Hypothalamus (tissue), 51 donors: ENCODE measurements at places on chromosomes 13 and 19.

DNA sequence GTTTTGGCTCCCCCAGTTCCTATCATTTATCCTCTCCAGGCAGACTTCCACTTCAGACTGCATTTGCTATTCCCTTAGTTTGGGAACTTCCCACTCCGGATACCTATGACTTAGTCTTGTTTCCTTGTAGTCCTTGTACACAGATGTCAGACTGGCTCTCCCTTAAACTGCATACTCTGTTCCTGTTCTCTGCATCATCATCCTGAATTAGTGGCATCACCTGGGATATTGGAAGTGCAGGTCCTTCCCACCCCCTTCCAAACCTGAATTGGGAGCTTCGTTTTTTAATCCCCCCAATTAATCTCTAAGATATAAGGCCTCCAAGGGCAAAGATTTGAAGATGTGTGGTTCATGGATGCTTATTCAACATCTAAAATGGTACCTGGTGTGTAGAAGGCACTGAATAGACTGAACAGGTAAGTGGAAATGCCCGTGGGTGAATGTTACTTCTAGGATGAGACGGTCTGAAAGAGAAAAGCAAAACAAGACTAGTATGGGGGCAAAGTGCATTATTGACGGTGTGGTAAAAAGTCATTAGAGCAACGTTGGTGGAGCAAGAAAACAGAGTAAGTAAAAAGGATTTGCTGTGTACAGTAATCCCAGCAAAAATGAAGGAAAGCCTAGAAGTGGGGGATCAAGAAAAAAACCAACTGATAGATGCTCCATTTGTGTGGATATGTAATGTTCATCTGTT, 9.6 kb downstream of the MIR17HG start:
- DNase-seq: no peak

GRCh38 chr13:51959773-51960172, 51.5 kb downstream of the ATP7B start:
- DNase-seq: no peak

- DNase-seq: no peak
Observed at GRCh38 chr19:14370940-14371280, 10.3 kb upstream of the ADGRE5 start.

DNA sequence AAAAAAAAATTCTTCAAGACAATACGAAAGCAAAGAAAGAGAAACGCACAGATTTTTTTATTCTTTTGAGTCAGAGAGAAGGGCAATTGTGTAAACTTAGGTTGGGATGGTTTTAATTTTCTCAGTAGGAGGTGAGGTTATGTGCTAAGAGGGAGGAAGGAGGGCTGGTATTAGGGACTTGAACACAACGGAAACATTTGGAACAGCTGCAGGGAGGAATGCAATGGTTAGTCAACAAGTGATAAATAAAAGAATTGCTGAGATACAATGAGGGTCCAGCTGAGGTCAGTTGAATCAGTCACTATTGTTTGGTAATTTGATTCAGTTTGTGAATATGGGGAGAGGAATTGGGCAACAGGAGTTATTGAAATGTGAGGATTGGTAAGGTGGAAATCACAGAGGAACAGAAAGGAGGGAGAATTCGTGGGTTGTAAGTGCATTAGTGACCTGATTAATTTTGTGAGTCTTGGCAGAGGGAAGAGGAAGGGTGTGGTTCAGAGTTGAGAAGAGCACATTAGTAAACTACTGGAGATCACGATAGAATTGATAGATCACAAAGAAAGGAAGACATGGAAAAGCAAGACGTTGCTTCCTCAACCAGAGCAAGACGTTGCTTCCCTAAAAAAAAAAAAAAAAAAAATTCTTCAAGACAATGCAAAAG, 499.5 kb upstream of the SPRY2 start:
- DNase-seq: no peak

DNA sequence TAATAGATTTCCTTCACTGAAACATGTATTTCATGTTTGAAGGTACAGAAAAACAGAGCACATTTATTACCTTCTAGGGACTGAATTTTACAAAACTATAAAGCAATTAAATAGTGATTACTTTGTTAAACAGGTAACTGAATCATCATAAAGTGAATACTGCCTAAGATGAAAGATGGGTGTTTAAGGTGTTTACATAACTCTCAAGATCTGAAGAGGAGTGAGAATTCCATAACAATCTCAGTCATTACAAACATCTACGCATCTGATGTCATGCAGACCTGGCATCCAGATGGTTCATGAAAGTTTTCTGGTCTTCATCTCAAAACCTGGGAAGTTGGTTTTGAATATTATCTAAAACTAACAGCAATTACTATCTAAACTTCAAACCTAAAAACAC, 80.4 kb downstream of the MIPEP start:
- no peak for DNase-seq

DNA sequence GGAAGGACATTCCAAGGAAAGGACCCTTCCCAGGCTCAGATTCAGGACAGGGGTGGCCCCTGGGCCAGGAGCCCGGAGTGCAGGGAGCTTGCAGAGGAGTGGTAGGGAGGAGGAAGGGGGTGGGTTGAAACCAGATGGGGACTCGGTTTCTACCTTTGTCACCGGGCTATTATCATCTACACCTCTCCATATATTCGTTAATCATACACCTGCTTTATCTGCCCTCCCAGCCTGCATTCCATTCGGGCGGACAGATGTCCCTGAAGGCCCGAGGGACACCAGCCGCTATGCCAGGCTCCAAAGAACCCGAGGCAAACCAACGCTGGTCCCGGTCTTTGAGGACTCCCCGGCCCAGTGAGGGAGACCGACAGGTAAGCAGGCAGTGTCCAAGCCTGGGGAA, 15.5 kb upstream of the MYH14 start:
- no peak for DNase-seq

GRCh38 chr13:33543089-33543459, 257.5 kb upstream of the STARD13 start:
- no peak for DNase-seq

- DNase-seq: no peak
Observed at GRCh38 chr19:754530-754929, 3.6 kb downstream of the MISP start.

DNA sequence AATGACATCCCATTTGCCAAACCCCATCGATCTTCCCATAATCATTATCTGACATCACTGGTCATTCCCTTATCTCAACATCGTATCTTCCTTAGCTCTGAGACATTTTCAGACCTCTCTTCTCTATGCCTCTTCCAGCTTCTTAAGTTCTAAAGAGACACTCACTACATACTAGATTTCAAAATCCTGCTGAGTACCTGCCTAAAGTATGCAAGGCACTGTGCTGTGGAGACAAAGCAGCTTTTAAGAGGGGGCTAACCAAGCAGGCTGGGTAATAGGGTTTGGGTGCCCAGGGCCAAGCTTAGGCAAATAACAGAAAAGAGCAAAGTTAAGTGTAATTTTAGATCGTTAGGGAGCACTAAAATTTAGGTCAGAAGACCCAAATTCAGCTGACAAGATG, 3.4 kb upstream of the POMP start:
- no peak for DNase-seq

- no peak for DNase-seq
Observed at GRCh38 chr13:89457977-89458376, 1786.8 kb downstream of the SLITRK5 start.

DNA sequence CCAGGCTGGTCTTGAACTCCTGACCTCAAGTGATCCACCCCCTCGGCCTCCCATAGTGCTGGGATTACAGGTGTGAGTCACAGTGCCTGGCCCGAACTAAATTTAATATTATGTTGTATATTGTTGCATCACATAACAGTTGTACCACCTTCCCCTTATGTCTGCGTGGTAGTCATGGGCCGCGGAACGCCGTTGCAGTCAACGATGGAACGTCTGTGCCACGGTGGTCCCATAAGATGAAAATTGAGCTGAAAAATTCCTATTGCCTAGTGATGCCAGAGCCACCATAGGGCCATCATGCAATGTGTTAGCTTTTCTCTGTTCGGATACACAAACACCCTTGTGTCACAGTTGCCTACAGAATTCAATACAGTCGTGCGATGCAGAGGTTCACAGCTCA, 236.1 kb downstream of the TEX29 start:
- no peak for DNase-seq

GRCh38 chr19:18904334-18905057, 8.5 kb upstream of the CERS1 start:
- peak; percentile 73 for DNase-seq

DNA sequence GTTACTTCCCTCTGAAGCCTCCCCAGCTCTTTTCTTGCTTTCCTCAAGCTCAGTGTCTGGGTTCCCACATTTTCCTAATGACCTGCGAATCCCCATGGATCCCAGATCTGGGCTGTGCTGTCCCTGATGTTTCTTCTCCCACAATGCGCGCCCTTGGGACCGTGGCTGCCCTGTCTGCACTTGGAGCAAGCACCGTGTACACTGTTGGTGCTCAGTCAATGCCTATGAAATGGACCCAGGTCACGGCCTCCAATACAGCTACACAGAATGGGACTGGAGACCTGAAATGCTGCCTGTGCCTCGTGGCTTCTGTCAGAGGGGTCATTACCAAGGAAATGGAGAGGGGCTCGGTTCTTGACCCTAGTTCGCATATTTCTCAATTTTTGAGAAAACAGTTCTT, 160.1 kb upstream of the SOX1 start:
- no peak for DNase-seq

DNA sequence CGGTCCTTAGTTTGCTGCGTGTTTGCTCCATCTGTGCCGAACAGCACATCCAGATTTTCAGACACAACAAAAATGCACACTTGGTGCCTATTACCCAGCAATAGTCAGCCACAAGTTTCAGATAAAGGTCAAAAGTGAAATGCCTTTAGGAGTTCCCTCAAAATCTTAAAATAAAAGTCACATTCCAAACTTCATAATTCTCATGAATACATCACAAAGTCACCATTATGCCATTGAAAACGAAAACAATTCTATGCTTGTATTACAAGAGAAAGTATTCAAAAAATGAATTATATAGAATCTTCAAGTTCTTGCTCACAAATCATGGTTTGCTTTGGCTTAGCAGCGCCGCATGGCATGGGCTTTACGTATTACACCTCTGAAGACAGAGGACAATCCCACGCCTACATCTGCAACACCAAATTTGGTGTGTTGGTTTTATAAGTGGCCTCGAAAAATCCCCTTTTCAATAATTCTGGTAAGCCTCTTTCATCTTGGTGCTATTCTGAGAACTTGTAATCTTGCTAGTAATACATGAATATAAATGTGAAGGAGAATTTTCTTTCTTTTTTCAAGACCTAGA, 26.6 kb downstream of the COL4A1 start:
- no peak for DNase-seq

DNA sequence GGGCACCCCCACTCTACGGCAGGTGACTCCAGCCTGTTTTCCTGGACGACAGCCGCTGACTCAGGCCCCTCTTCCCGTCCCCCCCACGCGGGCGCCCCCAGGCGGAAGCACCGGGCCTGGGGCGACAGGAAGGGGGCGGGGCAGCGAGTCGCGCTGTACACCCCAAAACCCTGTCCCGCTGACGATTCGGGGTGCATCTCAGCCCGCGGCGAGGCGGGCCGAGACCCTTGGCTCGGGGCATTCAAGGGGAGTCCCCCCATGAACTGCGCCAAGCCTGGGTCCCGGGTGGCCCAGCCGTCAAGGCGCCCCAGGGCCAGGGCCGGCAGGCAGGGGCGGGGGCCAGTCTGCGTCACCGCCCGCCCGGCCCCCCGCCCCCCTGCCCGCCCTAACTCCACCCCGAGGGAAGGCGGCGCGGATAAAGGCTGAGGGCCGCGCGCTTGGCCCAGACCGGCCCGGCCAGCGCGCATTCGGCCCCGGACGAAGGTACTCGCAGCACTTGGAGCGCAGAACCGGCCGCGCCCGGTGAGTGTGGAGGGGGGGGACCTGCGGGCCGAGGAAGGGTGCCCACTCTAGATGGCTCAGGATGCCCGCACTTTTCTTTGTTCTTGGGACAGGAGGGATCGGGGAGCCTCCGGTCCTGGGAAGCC, at the start of gene MIDN:
TSS of gene MIDN (plus strand) at position 445 of the 647 bp plus-strand sequence. CDS start 1,714 bp downstream, outside the sequence.
- DNase-seq: peak; percentile 89

DNA sequence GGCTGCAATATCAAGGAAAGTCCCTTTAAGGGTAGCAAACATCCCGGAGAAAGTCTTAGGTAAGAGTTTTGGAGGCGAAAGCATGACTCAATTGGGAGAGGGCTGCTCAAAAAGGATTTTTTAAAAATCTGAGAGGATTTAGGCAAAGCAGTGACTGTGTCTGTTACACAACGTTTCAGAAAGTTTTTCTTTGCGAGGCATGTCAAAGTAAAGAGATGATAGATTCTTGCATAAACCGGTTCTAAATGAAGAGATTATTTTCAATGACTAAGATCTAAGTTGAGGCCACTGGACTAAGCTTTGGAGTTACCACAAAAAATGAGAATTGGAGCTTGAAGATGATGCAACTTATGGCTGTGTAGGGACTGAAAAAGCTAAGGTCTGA, 43.7 kb upstream of the ENOX1 start:
- DNase-seq: no peak
